Small intestine (tissue), 16 donors: ENCODE measurements at places on chromosomes 13 and 19. TPM values are rescaled to one million over a fixed set of nuclear protein-coding genes. Genes with fewer than 3 reads are reported as not detected.

DNA sequence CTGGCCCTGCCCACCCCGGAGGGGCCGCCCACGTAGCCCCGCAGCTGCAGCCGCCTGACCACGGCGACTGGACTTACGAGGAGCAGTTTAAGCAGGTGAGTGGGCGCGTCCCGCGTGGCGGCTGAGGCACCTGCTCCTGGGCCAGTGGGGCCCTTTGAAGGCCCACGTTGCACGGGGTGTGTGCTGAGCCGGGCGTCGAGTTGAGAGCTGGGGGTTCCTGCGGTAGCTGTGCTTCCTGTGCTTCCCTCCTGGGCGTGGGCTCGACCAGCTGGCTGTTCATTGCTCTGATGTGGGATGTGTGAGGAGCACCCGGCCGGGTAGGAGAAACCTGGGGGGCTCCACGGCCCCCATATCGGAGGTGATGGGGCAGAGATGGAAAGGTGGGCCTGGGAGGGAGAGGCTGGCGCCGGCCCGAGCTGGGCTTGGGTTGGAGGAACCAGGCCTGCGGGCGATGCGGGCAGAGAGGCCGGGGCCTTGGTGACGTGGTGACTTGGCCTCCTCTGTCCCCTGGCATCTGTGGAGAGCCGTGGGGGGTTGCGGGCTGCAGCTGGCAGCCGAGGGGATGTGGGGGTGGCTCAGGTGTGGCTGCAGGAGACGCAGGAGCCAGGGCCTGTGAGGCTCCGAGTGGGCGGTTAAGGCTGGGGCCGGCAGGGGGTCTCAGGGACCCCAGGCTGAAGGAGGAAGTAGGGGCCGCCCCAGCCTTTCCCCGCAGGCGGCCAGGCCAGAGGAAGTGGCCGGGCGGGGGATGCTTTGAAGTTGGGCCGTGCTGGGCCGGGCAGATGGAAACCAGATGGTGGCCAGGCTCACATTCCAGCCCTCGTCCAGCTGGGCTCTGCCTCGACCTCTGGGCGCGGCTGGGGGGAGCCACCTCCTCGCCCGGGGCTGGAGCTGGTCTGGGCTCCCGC is 7.1 kb downstream of the ARID3A start:
- peaks cover 97% of the 10 kb centered on the region for H3K36me3 ChIP-seq
- no peak overlapping the region for H3K4me3 ChIP-seq
- H3K27ac ChIP-seq: peak overlapping the region; percentile 5
- DNase-seq: peak; percentile 64

- no peak for DNase-seq
- peaks cover 56% of the 10 kb centered on the region for H3K27me3 ChIP-seq
- peak overlapping the region; percentile 31 for H3K4me3 ChIP-seq
- no peak overlapping the region for H3K27ac ChIP-seq
- H3K4me1 ChIP-seq: no peaks in the 10 kb centered on the region
These were observed 5.0 kb upstream of the ONECUT3 start for GRCh38 chr19:1748115-1748872.

DNA sequence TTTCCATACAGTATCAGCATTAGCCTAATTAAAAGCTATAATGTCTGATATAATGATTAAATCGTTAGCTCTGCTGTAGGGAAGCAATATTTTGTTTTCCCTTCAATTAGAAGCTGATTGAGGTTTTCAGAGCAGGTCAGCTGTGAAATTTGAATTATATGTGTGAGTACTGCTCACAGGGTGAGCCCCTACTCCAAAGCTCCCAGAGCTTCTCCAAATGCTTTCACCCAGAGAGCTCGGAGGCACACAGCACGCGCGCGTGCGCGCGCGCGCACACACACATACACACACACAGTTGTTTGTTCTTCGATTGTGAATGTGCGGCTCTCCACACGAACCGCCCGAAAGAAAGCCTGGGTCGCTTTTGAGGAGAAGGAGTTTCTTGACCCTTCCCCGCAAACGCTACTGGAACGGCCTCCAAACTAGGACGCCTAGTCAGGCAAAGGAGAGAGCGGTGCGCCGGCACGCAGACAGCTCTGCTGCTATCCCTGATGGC is 4.8 kb upstream of the SOX1 start:
- no peak for DNase-seq
- no peak overlapping the region for H3K4me3 ChIP-seq
- no peaks in the 10 kb centered on the region for H3K36me3 ChIP-seq
- H3K27me3 ChIP-seq: peaks cover 88% of the 10 kb centered on the region

Gene SSC5D
- 0.54 TPM for polyA plus RNA-seq

- no peaks in the 10 kb centered on the region for H3K27me3 ChIP-seq
- no peak overlapping the region for H3K27ac ChIP-seq
- no peak overlapping the region for H3K4me3 ChIP-seq
- no peaks in the 10 kb centered on the region for H3K4me1 ChIP-seq
- no peak for DNase-seq
These were observed 163.0 kb upstream of the IRS2 start for GRCh38 chr13:109949397-109949796.

DNA sequence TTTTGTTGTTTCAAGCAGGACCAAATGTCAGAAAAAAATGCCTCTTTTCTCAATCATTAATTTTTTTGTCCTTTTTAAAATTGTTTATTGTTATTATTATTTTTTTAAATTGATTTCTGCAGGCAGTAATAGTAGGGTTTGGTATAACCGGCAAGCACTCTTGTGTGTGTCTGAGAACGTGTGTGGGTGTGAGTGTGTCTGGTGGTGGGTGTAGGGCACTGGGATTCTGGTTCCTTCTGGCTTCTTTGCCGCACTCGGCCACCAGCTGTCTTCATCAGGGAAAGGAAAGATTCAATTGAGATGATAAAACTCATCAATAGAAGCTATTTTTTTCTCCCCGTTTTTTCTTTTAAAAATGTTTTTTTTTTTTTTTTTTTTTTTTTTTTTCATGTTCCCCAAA is 56.4 kb downstream of the IER2 start:
- H3K4me1 ChIP-seq: no peaks in the 10 kb centered on the region
- no peak overlapping the region for H3K4me3 ChIP-seq
- H3K36me3 ChIP-seq: peaks cover 3% of the 10 kb centered on the region
- no peaks in the 10 kb centered on the region for H3K27me3 ChIP-seq

Gene COX7A1
- 4.2 TPM for polyA plus RNA-seq

Gene ZNF836
- 3.0 TPM for polyA plus RNA-seq

DNA sequence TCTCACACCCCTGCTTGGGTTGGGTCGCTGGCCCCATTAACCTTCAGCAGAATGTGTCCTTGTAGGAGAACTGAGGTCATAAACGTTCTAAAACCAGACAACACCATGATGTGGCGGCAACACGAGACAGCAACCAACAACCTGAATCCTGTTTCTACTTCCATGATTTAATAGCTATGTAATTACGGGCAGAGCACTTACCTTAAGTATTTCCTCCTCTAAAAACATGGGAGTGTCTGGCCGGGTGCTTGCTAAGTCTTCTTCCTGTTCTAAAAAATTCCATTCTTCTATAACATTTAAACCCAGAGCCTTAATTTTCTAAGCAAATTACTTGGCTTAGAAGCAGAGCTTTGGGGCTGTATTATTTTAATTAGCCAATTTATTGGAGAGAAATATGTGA is 33.5 kb upstream of the IRS2 start:
- no peaks in the 10 kb centered on the region for H3K36me3 ChIP-seq
- H3K27ac ChIP-seq: no peak overlapping the region
- no peaks in the 10 kb centered on the region for H3K4me1 ChIP-seq
- peaks cover 6% of the 10 kb centered on the region for H3K27me3 ChIP-seq
- no peak overlapping the region for H3K4me3 ChIP-seq

- H3K27me3 ChIP-seq: peaks cover 8% of the 10 kb centered on the region
- no peaks in the 10 kb centered on the region for H3K36me3 ChIP-seq
- H3K4me1 ChIP-seq: no peaks in the 10 kb centered on the region
- H3K4me3 ChIP-seq: no peak overlapping the region
- DNase-seq: no peak
These were observed 9.9 kb upstream of the C5AR2 start for GRCh38 chr19:47322058-47322457.

Gene CAMSAP3
- polyA plus RNA-seq: 32.4 TPM

DNA sequence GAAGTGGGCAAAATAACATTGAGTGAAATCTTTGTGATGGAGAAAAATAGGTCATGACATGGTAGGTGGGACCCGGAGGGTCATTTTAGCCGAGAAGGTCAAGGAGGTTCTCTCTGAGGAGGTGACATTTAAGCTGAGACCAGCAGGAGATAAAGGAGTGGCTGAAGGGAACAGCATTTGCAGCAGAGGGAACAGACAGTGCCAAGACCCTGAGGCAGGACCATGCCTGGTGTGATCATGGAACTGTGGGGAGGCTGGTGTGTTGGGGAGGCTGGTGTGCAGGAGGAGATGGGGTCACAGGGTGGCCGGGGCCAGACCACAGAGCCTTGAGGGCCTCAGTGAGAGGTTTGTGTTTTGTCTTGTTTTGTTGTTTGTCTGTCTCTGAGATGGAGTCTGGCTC is 59.4 kb upstream of the KLF2 start:
- H3K27ac ChIP-seq: no peak overlapping the region
- peaks cover 2% of the 10 kb centered on the region for H3K27me3 ChIP-seq
- H3K4me3 ChIP-seq: no peak overlapping the region
- DNase-seq: no peak

DNA sequence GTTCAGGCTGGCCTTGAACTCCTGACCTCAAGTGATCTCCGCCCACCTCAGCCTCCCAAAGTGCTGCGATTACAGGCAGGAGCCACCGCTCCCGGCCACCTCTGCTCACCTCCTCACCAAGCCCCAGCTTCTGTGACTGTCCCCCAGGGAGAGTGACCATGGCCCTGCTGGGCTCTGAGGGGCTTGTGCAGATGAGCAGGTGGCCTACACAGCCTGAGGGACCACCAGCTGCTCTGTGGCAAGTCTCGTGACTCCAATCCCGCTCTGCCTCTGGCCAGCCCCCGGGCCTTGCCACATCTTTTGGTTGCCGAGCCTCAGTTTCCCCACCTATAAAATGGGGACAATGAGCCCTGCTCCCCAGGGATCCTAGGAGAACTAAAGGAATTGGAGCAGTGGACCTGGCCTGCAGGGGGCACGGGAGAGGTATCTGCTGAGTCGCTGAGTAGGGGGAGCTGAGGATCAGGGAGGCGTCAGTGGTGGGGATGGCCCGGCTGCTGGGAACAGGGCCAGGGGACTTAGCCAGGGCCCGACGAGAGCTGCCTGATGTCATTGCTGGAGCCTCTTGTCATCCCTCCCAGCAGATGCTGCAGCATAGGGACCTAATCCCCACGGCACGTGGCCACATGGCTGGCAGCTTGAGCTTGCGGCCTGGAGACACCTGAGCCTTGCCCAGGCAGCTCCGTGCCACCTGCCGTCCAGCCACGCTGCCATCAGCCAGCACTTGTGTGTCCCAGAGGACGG is 74.7 kb downstream of the GADD45B start:
- no peaks in the 10 kb centered on the region for H3K4me1 ChIP-seq
- H3K27me3 ChIP-seq: no peaks in the 10 kb centered on the region
- DNase-seq: no peak
- H3K36me3 ChIP-seq: no peaks in the 10 kb centered on the region
- H3K27ac ChIP-seq: peak overlapping the region; percentile 89

DNA sequence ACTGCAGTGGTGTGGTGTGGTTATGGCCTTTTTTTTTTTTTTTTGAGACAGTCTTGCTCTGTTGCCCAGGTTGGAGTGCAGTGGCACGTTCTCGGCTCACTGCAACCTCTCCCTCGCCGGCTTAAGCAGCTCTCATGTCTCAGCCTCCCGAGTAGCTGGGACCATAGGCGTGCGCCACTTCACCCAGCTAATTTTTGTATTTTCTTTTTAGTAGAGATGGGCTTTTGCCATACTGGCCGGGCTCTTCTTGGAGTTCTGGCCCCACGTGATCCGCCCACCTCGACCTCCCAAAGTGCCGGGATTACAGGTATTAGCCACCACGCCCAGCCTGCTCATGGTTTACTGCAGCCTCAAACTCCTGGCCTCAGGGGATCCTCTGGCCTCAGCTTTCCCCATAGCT is 7.0 kb downstream of the PDCD2L start:
- DNase-seq: no peak
- no peak overlapping the region for H3K4me3 ChIP-seq
- H3K36me3 ChIP-seq: peaks cover 43% of the 10 kb centered on the region
- H3K27ac ChIP-seq: no peak overlapping the region
- no peaks in the 10 kb centered on the region for H3K4me1 ChIP-seq

DNA sequence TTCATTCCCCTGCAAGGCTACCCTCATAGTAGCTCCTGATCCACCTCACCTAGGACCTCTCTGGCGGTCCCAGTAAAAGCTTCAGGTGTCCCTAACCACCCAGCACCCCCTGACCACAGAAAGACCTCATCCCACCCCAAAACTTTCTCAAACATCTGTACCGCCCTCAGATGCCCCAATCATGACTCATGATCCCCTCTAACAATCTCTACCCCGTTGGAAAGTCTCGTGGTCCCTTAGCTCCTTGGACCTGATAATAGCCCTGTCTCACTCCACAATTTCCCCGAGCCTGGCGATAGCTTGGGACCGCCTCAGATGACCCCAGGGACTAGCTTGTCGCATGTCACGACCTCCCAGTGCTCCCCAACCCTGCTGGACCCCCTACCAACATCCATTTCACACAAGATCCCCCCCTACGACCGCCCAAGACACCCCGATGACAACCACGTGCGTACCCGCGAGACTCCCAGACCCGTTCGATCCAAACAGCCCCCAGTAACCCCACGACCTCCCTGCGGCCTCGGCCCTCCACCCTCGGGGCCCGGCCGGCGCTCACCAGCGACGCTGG is 450 bp downstream of the NDUFA11 start:
- peaks cover 32% of the 10 kb centered on the region for H3K36me3 ChIP-seq
- H3K27me3 ChIP-seq: no peaks in the 10 kb centered on the region
- H3K4me3 ChIP-seq: peak overlapping the region; percentile 87
- peaks cover 3% of the 10 kb centered on the region for H3K4me1 ChIP-seq

Gene MYH14
- polyA plus RNA-seq: 202 TPM

GRCh38 chr19:11264452-11265176 is 2.3 kb upstream of the DOCK6 start:
- H3K36me3 ChIP-seq: no peaks in the 10 kb centered on the region
- peak; percentile 80 for DNase-seq
- H3K27me3 ChIP-seq: no peaks in the 10 kb centered on the region

GRCh38 chr13:101875091-101875490 is 422.6 kb downstream of the ITGBL1 start:
- H3K27me3 ChIP-seq: no peaks in the 10 kb centered on the region
- no peak overlapping the region for H3K4me3 ChIP-seq
- DNase-seq: no peak
- no peaks in the 10 kb centered on the region for H3K36me3 ChIP-seq

GRCh38 chr19:30577551-30578105 is 205.4 kb downstream of the ZNF536 start:
- DNase-seq: no peak
- H3K36me3 ChIP-seq: no peaks in the 10 kb centered on the region
- H3K27ac ChIP-seq: no peak overlapping the region
- H3K4me1 ChIP-seq: no peaks in the 10 kb centered on the region

GRCh38 chr19:46390866-46391265 is 22.5 kb downstream of the CCDC8 start:
- no peak overlapping the region for H3K4me3 ChIP-seq
- H3K27ac ChIP-seq: no peak overlapping the region
- H3K4me1 ChIP-seq: no peaks in the 10 kb centered on the region
- peaks cover 10% of the 10 kb centered on the region for H3K36me3 ChIP-seq

Gene PNMA8A
- polyA plus RNA-seq: 0.27 TPM
